Neural progenitor cell (in vitro differentiated cells): ENCODE measurements at places on chromosomes 13 and 19. TPM values are rescaled to one million over a fixed set of nuclear protein-coding genes. Genes with fewer than 3 reads are reported as not detected.

DNA sequence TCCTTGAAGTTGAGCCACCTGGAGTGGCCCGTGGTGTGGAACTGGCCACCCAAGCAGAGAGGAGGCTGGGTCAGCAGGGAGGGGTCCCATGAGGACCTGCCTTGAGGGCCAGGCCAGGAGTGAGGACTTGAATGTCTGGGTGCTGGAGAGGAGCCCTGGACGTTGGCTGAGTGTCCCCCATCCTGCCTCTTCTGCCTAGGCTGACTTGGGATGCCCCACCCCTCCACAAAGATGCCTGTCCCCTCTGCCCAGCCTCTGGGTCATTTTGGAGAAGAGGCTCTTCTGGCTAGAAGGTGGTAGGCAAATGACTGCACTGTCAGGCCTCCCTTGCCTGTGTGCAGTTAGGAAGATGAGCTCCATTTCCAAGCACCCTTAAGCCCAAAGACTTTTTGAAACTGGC is 1.7 kb downstream of the SSBP4 start:
- no peak for DNase-seq

DNA sequence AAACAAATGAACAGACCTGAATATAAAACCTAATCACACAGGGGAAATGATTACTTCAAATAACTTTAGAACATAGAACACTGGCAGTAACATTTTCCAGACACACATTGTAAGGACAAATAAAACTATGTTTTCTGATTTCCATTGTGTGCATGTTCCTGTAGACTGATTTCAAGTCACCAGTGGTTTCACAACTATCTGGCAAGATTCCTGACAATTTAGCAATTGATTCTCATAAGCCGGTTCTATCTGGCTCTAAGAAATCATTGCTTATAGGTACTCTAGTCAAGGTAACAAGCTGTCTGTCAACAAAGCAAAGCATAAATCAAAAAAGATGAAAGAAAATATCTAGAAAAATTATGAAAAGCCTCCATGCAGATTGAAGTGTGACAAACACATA is 19.6 kb upstream of the PCCA start:
- no peak for DNase-seq

- DNase-seq, result no peak
Measured at GRCh38 chr19:5996623-5997320, 18.8 kb upstream of the RANBP3 start.

DNA sequence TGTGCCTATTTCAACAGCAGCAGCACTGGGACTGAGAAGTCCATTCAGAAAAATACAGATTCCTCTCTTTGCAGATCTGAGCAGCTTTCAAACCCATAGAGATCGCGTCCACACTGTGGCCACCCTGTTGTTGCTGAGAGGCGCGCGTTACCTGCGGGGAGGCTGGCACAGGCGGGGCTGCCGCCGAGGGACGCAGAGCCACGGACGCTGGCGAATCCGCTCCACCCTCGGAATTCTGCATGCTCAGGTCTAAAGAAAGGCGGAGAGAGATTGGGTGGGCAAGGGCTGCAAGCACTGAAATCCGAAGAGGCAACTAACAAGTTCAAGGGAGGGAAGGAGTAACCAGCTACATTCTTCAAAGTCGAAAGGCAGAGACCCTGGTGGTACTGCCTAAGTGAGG is 63.0 kb downstream of the RFX2 start:
- DNase-seq, result no peak

DNA sequence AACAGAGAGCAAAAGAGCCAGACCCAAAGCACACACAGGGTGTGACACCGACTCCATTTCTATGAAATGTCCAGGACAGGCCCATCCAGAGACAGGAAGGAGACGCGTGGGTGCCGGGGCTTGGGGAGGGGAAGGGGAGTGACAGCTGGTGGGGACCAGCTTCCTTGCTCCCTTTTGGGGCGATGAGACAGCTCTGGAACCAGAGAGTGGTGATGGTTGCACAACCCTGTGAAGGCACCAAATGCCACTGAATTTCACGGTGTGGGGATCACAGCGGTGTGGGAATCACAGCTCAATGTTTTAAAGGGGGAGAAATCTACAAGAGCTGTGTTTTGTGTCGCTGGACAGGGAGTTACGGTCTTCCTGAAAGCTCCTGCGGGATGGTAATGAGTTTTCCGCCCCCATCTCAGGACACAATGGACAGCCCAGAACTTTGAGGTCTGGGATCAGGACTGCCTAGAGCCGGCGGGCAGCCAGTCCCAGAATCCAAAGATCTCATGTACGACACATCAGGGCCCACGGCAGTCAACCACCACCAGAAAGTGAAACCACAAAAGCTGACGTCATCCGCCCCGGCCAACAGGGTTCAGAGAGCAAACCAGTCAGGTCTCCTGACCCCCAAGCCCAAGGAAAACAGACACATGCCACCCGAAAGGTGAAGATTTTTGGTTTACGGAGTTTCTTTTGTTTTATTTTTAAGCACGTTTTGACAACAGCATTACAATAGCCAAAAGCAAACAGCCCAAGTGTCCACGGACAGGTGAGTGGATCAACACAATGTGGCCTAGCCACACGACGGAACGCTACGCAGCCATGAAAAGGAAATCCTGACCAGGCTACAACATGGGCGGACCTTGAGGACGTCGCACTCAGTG is 7.3 kb downstream of the SGTA start:
- no peak for DNase-seq

DNA sequence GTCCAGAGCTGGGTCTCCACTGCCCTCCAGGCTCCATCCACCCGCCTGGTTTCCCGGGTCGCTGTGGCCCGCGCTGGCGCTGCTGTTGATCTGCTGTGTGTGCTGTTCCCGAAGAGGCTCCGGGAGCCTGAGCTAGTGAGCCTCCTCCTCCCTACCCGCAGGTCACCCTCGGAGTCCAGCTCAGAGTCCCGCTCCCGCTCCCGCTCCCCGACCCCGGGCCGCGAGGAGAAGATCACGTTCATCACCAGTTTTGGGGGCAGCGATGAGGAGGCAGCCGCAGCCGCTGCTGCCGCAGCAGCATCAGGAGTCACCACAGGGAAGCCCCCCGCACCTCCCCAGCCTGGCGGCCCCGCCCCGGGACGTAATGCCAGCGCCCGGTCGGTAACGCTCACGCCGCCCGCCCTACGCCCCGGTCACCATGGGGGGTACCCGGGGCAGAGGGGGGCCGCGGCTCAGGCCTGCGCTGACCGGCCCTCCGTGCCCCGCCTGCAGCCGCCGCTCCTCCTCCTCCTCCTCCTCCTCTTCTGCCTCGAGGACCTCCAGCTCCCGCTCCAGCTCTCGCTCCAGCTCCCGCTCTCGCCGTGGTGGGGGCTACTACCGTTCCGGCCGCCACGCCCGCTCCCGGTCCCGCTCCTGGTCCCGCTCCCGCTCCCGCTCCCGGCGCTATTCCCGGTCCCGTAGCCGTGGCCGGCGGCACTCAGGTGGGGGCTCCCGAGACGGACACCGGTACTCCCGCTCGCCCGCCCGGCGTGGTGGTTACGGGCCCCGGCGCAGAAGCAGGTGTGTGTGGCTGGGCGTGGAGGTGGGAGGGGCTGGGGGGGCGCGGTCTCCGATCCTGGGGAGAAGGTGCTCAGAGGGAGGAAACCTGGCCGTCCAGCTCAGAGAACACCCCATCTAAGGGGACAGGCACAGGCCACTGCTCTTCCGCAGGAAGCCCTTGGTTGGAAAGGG is 12.2 kb downstream of the ZNF296 start:
- no peak for DNase-seq

- DNase-seq, result peak; percentile 50
Measured at GRCh38 chr19:9075064-9075949, 11.6 kb upstream of the OR1M1 start.

DNA sequence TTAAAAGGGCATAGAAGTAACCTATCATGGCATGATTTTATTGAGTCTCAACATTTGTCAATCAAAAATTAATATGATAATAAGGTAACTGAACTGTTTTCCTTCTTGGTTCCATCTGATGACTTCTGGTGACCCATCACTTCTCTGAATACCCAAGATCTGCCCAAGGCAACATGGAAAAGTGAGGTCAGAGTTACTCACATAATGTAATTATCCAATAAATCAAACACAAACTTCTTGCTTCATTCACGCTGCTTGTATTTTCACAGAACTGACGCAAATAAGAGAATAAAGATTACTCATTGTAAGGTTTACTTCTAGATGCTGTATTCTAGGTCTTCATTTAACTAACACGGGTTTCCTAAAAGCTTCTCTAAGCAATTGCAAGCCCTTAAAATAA is 361.6 kb downstream of the RBM26 start:
- DNase-seq, result no peak

DNA sequence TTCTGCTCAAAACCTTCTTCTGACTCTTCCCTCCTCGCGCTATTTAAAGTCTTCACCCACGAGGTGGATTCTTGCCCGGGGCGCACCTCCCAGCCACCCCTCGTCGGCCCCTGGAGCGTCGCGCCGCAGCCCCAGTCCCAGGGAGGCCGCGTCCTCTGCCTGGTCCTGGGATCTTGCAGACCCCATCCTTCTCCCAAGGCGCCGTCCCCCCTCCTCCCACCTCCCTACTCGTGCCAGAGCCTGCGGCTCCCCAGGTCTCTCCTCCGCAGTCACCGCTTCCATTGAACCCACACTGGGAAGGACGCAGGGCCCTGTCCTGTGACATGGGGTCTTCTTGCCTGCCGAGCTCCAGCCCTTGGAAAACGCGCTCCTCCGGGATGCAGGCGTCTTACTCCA is 486 bp downstream of the ZNF808 start:
- DNase-seq, result peak; percentile 47

DNA sequence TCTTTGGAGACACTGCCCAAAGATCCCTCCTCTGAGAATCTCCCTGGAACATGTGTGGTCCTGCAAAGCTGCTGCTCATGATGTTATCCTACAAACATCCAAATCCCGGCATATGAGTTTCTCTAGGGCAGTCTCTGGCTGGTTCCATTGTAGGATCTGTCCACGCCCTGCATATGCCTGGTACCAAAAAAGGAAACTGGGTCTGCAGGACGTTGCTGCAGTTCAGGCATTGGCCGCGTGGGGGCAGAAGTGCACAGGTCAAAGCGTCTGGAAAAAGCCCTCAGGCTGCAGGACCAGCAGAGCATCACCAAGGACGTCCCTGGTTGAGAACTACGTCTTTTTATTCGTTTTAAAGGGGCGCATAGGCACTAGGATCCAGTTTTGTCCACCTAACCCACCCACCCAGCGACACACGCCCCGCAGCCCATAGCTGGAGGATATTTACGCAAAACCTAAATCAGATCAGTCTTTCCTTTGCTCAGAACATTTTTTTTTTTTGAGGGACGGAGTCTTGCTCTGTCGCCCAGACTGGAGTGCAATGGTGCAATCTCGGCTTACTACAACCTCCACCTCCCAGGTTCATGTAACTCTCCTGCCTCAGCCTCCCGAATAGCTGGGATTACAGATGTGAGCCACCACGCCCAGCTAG is 12.9 kb upstream of the ZNF564 start:
- peak; percentile 87 for DNase-seq

DNA sequence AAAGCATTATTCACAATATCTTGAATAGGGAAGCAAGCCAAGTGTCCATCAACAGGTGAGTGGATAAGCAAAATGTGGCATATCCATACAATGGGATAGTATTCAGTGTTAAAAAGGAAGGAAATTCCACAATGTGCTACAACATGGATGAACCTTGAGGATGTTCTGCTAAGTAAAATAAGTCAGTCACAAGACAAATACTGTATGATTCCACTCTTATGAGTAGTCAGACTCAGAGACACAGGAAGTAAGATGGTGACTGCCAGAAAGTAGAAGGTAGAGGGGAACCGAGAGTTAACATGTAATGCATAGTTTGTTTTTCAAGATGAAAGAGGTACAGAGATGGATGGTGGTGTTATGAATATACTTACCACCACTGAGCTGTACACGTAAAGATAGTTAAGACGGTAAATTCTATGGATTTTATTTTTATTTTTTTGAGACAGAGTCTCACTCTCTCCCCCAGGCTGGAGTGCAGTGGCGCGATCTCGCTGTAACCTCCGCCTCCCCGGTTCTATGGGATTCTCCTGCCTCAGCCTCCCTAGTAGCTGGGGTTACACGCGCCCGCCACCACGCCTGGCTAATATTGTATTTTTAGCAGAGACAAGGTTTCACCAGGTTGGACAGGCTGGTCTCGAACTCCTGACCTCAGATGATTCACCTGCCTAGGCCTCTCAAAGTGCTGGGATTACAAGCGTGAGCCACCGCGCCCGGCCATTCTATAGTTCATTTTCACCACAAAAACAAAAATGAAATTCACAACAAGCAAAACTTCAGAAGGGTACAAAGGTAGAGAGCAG is 1.0 kb upstream of the CHAMP1 start:
- DNase-seq, result no peak

The ERFL gene
- 0.22 and 0.65 TPM in 2 replicates for total RNA-seq

The IRS2 gene
- total RNA-seq, result 4.2 and 7.2 TPM in 2 replicates

The ITGBL1 gene
- total RNA-seq, result not detected in 2 replicates

The NCR1 gene
- total RNA-seq, result not detected in 2 replicates

The ANGPTL8 gene
- not detected in 2 replicates for total RNA-seq
